ENCODE measurements at places on chromosomes 7 and 10. TPM values are rescaled to one million over a fixed set of nuclear protein-coding genes. Genes with fewer than 3 reads are reported as not detected.

Gene HOXA1
- total RNA-seq = 0.16 TPM

Gene MXI1
- 14.7 TPM for total RNA-seq

Gene SKIDA1
- 0.05 TPM for total RNA-seq

Gene ICA1
- total RNA-seq = 2.3 TPM

Gene ITIH5
- total RNA-seq = not detected

Gene KCND2
- total RNA-seq = not detected

Gene UNC5B
- 0.10 TPM for total RNA-seq

Gene PLXDC2
- not detected for total RNA-seq

Gene SFRP4
- total RNA-seq = not detected

Gene NAT16
- total RNA-seq = not detected

Gene PNLIP
- total RNA-seq = not detected

Gene CPEB3
- 2.5 TPM for total RNA-seq

Gene TEX36
- not detected for total RNA-seq

Gene HECW1
- not detected for total RNA-seq

Gene GIMAP6
- total RNA-seq = 38.7 TPM

Gene PRR15
- not detected for total RNA-seq

Gene CYP2C19
- not detected for total RNA-seq

Gene CDHR1
- 0.66 TPM for total RNA-seq

Gene LIPF
- total RNA-seq = not detected

Gene SPDYE18
- 0.44 TPM for total RNA-seq

Gene PIK3AP1
- total RNA-seq = 9.9 TPM
